ENCODE measurements at places on chromosomes 5 and 9.
A peak's percentile ranks its signal among the peaks of the same experiment; 100 is the strongest.

- no peaks in the 10 kb centered on the region for H3K27me3 ChIP-seq
- H3K36me3 ChIP-seq, result peaks cover 79% of the 10 kb centered on the region
- H3K4me1 ChIP-seq, result peaks cover 62% of the 10 kb centered on the region
- H3K4me3 ChIP-seq, result no peak overlapping the region
- peak overlapping the region; percentile 86 for H3K27ac ChIP-seq
Observed at GRCh38 chr9:89408628-89409101, 89.2 kb downstream of the SEMA4D start.

GRCh38 chr5:95954716-95955115 lies 6.9 kb downstream of the ELL2 start:
- no peaks in the 10 kb centered on the region for H3K27me3 ChIP-seq
- DNase-seq, result no peak
- no peaks in the 10 kb centered on the region for H3K36me3 ChIP-seq
- no peak overlapping the region for H3K4me3 ChIP-seq
- H3K27ac ChIP-seq, result no peak overlapping the region

GRCh38 chr5:39201781-39202596 lies 17.4 kb downstream of the FYB1 start:
- H3K27ac ChIP-seq, result peak overlapping the region; percentile 79
- H3K4me3 ChIP-seq, result no peak overlapping the region
- no peak for DNase-seq
- peaks cover 4% of the 10 kb centered on the region for H3K36me3 ChIP-seq
- no peaks in the 10 kb centered on the region for H3K27me3 ChIP-seq

- no peak overlapping the region for H3K4me3 ChIP-seq
- no peak for DNase-seq
- peaks cover 85% of the 10 kb centered on the region for H3K36me3 ChIP-seq
- no peak overlapping the region for H3K27ac ChIP-seq
- no peaks in the 10 kb centered on the region for H3K27me3 ChIP-seq
Observed at GRCh38 chr9:120773256-120773655, 20.0 kb downstream of the FBXW2 start.

DNA sequence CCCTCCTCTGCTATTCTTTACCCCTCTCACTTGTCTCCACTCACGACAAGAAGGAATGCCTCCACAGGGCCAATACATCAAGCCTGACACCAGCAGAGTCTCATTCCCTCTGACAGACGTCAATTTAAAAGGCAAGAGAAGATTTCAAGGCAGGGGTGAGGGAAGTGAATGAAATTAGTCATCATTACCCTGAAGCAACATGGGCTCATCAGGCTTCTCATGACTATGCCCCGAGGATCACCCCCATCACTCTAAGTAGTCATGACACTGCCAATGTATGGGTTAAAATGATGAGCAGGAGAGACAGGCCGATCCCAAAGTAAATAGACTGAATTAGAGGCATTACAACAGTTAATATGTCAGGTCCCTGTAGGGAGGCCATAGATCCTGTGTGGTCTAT lies 504.4 kb downstream of the TLE4 start:
- no peak overlapping the region for H3K27ac ChIP-seq
- no peaks in the 10 kb centered on the region for H3K4me1 ChIP-seq
- H3K4me3 ChIP-seq, result no peak overlapping the region
- no peaks in the 10 kb centered on the region for H3K27me3 ChIP-seq

DNA sequence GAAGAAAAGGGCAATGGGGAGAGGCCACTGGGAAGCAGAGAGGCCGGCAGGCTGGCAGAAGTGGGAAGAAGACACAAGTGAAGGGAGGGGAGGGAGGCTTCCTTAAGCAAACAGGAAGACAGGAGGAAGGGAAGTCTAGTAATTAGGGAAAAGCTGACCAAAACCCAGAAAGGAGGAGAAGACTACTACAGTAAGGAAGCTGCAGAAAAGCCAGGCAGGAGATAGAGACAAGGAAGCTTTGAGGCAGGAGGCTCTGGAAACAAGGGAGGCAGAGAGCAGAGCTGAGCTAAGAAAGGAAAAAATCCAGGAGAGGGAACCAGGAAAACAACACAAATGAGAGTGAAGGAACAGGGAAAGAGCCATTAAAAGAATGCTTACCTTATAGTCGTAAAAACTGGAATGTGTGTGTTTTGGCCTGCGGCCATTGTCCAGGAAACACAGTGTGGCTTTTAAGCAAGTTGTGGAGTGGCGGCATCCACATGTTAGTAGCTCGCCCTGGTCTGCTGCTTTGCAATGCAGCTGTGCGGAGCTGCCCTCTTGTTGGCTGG lies 317.1 kb upstream of the CLINT1 start:
- peak overlapping the region; percentile 82 for H3K27ac ChIP-seq
- no peak for DNase-seq
- peaks cover 53% of the 10 kb centered on the region for H3K4me1 ChIP-seq
- H3K36me3 ChIP-seq, result no peaks in the 10 kb centered on the region

DNA sequence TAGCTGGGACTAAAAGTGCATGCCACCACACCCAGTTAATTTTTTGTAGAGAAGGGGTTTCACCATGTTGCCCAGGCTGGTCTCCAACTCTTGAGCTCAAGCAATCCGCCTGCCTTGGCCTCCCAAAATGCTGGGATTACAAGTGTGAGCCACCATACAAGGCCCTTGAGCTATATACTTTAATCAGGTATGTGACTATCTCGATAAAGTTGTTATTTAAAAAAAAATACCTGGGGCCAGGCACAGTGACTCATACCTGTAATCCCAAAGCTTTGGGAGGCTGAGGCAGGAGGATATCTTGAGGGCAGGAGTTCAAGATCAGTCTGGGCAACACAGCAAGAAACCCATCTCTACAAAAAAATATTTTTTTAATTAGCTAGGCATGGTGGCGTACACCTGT lies 19.2 kb downstream of the RNF145 start:
- no peaks in the 10 kb centered on the region for H3K27me3 ChIP-seq
- H3K4me1 ChIP-seq, result no peaks in the 10 kb centered on the region
- H3K36me3 ChIP-seq, result peaks cover 82% of the 10 kb centered on the region

GRCh38 chr5:97623441-97623840 lies 440.4 kb upstream of the RIOK2 start:
- H3K4me3 ChIP-seq, result no peak overlapping the region
- DNase-seq, result peak; percentile 48
- H3K4me1 ChIP-seq, result peaks cover 24% of the 10 kb centered on the region
- peak overlapping the region; percentile 64 for H3K27ac ChIP-seq
- H3K36me3 ChIP-seq, result no peaks in the 10 kb centered on the region

DNA sequence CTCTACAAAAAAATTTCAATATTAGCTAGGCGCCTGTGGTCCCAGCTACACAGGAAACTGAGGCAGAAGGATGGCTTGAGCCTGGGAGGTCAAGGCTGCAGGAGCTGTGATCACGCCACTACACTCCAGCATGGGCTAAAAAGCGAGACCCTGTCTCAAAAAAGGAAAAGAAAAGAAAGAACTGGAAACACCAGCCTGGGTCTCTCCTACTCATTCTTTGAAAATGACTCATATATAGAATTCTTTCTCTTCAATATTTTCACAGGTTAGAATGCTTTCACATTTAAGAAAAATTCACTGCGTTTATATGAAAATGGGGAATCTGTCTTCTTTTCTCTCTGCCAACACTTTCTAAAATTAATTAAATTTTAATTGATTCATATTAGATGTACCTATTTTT lies 115.6 kb downstream of the TRPM6 start:
- no peaks in the 10 kb centered on the region for H3K36me3 ChIP-seq
- H3K27me3 ChIP-seq, result no peaks in the 10 kb centered on the region
- H3K4me3 ChIP-seq, result no peak overlapping the region
- H3K4me1 ChIP-seq, result no peaks in the 10 kb centered on the region
- no peak overlapping the region for H3K27ac ChIP-seq
- no peak for DNase-seq

- DNase-seq, result no peak
- no peaks in the 10 kb centered on the region for H3K4me1 ChIP-seq
- no peak overlapping the region for H3K4me3 ChIP-seq
- H3K36me3 ChIP-seq, result no peaks in the 10 kb centered on the region
Observed at GRCh38 chr5:35990520-35990919, 670 bp downstream of the UGT3A1 start.

DNA sequence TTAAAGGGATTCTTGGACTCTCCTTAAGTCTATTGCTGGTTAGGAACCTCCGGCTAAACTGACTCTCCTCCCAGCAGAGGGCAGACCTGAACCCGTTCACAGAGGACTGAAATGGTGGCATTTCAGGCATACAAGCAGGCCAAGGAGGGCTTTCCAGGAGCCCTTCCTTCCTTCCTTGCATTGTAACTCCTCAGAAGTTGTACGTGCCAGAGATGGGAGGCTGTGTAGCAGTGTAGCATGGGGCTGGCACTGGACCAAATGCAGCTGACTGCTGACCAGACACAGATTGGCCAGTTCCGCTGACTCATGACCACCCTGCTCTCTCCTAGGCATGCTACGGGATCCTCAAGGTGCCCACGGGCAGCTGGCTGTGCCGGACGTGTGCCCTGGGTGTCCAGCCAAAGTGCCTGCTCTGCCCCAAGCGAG lies 36.4 kb downstream of the JADE2 start:
- H3K4me1 ChIP-seq, result no peaks in the 10 kb centered on the region
- H3K36me3 ChIP-seq, result peaks cover 85% of the 10 kb centered on the region
- H3K4me3 ChIP-seq, result no peak overlapping the region
- no peaks in the 10 kb centered on the region for H3K27me3 ChIP-seq
- peak; percentile 15 for DNase-seq

DNA sequence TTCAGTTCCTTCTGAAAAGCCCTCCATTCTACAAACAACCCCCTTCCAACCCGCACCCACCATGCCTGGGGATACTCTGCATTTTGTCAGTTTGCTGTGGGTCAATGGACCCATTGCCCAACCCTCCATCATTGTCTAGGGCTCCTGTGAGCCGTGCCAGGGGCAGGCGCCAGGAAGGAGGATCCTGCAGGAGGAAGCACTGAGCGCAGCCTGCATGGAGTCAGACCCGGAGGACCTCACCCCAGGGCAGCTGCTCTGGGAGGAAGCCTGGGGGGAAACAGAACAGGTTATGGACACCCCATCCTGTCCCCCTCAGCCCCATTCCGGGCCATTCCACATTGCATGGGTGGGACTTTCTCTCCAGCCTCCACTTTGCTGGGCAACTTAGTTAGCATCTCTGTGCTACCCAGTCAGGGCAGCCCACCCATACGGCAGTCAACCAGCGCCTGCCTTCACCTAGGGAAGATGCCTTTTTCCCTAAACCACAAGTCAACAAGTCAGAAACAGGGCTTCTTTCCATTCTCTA lies 48.6 kb upstream of the VDAC1 start:
- H3K27me3 ChIP-seq, result no peaks in the 10 kb centered on the region
- peak overlapping the region; percentile 6 for H3K27ac ChIP-seq
- no peak overlapping the region for H3K4me3 ChIP-seq
- H3K4me1 ChIP-seq, result peaks cover 21% of the 10 kb centered on the region
- no peaks in the 10 kb centered on the region for H3K36me3 ChIP-seq

- DNase-seq, result no peak
- peaks cover 15% of the 10 kb centered on the region for H3K4me1 ChIP-seq
Observed at GRCh38 chr9:89418474-89418845, 79.5 kb downstream of the SEMA4D start.

DNA sequence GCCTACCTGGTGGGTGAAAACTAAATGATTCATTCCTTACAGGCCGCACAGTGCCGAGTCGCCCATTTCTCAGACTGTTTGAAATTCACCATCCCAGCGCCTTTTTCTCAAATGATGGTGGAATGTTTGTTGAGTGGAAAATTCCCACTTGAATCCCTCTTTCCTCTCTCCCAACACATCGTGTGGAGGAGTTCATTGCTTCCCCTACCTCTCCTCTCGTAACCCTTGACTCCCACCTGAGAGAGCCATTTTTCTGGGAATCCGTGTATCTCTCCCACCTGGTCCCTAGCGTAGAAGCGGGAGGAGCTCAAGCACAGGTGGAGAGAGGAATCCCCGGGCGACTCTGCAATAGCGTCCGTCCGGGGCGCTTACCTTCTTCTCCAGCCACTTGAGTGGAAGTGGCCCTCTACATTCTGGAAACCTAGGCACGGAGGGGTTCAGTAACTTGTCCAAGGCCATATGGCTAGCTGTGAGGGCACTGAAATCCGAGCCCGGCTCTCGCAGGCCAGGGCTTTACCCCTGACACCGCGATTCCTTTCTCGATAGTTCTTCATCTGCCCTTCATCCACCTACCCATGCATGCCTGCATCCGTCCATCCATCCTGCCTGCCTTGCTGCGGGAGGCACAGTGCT lies 683 bp downstream of the OSMR start:
- H3K36me3 ChIP-seq, result no peaks in the 10 kb centered on the region
- peaks cover under 1% of the 10 kb centered on the region for H3K27me3 ChIP-seq
- H3K4me1 ChIP-seq, result no peaks in the 10 kb centered on the region
- no peak overlapping the region for H3K27ac ChIP-seq
- DNase-seq, result no peak
- no peak overlapping the region for H3K4me3 ChIP-seq

DNA sequence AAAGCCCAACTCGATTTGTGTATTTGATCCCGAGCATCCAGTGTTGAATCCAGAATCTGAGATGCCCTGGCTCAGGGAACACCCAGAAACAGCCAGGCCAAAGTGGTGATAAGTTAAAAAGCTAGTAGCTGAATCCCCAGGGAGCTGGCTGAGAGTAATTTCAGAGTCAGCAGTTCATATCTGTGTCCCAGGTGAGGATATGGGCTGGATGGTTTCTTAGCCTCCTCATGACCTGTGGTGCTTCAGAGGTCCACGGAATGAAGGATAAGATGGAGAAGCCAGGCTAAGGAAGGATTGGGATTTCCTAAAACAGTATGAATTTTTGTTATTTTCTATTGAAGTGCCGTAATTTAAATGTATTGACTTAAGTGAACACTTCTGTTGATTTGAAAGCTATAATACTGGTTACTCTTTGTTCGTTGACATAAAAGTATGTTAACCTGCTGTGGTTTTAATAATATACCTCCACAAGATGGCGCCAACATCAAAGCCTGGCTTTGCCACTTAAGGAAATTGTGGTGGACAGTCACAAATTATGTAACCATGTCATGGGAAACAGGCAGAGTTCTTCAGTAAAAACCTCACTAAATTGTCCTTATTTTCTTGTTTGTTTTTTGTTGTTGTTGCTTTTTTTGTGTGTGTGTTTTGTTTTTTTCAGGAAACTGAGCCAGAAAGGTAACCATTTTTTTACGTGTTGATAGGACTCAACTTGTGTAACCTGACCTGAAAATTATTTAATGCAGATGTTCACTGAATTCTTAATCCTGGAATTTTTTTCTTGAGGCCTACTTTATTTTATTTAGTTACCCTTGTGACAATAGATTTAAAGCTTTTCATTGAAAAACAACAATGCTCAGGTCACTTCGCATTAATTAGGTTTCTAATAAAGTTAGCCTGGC lies 11.4 kb downstream of the MTAP start:
- H3K4me3 ChIP-seq, result no peak overlapping the region
- peaks cover 83% of the 10 kb centered on the region for H3K36me3 ChIP-seq
- H3K4me1 ChIP-seq, result peaks cover 19% of the 10 kb centered on the region
- no peaks in the 10 kb centered on the region for H3K27me3 ChIP-seq
- peak overlapping the region; percentile 69 for H3K27ac ChIP-seq

- H3K27me3 ChIP-seq, result no peaks in the 10 kb centered on the region
- DNase-seq, result no peak
- no peak overlapping the region for H3K27ac ChIP-seq
- H3K4me3 ChIP-seq, result no peak overlapping the region
Observed at GRCh38 chr5:17713301-17713700, 79.0 kb downstream of the TAF11L14 start.

DNA sequence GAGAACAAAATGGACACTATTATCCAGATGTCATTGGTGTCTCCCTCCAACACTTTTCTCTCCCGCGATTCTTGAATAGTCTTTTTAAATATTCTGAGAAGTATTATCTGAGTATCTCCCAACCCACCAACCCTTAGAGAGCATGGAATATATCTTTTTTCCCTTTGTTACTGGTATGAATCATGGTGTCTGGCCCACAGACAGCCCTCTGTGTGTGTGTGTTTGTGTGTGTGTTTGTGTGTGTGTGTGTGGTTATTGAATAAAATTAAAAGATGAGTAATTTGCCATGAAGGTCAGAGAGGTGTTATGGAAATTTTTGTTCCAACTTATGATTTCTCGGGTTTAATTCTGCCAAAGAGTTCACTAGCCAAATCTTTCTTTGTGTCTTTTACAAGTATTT lies 47.7 kb downstream of the CAMK4 start:
- H3K27ac ChIP-seq, result no peak overlapping the region
- H3K4me3 ChIP-seq, result no peak overlapping the region
- no peaks in the 10 kb centered on the region for H3K36me3 ChIP-seq
- DNase-seq, result no peak
- no peaks in the 10 kb centered on the region for H3K4me1 ChIP-seq
